ENCODE measurements at places on chromosomes 7 and 10.

DNA sequence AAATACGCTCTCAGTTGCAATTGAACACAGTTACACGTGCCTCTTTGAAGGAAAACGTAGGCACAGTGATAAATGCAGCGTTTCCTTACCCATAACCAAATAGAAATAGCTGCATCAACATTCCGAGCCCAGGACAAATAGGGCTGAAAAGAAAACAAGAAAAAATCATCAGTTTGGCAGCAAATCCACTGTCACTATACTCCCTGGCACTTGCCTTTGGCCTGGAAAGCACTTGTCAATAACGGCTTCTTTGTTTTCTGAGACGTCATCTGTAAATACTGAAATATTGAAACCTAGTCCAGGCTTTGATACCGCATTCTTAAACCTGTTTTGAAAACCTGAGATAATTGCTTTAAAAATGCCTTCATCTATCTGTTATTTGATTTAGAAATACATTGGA is 167.2 kb upstream of the AKR1E2 start:
- DNase-seq = no peak

- DNase-seq = no peak
Observed at GRCh38 chr10:47079204-47079580, 168.0 kb downstream of the PTPN20 start.

- no peak for DNase-seq
Observed at GRCh38 chr7:51665045-51665780, 348.6 kb upstream of the COBL start.

DNA sequence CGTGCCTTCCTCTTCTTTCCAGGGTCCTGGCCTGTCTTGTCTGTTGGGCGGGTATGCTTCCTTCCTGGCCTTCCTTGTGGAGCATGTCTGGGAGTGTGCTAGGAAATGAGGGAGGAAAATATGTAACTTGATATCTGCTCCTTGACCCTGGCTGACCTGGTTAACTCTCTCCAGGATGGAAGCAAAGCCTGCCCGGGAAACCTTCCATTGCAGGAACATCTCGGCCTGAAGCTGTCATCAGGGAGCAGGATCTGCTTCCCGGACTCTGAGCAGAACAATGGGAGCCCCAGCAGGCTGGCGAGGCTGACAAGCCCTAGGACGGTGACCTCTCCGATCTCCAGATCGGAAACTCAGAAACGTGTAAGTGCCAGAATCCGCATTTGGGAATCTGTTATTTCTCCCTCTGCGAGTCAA is 340.3 kb downstream of the FRMD4A start:
- DNase-seq = no peak

DNA sequence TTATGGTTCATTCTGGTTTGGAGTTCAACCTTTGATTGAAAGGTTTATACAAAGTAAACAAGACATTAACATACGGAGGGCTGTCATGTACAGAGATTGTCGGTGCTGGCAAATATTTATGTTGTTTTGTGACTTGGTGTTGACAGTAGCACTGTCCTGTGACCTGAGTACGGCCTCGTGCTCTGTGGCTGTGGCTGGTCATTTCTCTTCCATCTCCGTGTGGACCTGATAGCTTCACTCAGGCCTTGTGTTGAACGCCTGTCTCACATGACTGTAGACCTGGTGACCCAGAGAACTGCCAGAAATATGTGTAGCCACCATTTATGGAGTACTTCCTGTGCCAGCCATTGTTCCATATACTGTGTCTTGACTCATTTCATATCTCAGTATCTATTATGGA is 311.6 kb downstream of the CCDC3 start:
- no peak for DNase-seq

DNA sequence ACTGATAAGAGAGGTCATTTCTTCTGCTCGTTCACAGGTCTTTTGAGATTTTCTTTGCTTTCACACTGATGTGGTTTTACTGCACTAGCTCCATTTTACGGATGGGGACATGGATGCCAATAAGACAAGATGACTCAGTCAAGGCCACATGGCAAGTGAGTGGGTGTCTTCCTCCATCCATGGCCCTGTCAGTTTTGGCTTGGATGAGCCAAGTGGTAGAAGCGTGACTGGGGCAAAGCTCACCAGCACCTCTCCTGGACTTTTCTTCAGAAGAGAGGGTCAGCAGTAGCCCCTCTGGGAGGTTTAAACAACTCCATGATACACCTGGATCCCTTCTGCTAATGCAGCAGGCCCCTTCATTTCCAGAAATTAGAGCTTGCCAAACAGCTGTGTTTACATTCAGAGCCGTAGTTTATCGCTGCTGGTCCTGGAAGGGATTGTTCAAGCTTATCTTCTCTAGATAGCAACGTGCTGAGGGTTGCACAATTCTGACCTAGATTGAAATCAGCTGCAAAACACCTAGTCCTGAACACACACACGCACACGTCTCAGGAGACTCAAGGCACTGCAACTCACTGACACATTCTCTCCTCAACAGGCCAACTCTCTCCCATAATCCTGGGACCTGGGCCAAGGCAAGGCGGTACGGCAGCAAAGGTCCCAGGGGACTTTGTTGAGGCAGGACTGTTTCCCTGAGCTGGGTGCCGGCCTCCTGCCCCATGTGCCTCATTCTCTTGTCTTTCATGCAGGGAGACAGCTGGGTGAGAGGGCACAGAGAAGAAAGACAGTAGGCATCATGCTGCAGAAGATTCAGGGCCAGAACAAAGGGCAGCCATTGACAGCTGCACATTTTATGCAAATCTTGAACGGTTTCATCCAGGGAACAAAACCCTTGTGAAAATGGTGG is 14.2 kb upstream of the PDCD4 start:
- DNase-seq = no peak

DNA sequence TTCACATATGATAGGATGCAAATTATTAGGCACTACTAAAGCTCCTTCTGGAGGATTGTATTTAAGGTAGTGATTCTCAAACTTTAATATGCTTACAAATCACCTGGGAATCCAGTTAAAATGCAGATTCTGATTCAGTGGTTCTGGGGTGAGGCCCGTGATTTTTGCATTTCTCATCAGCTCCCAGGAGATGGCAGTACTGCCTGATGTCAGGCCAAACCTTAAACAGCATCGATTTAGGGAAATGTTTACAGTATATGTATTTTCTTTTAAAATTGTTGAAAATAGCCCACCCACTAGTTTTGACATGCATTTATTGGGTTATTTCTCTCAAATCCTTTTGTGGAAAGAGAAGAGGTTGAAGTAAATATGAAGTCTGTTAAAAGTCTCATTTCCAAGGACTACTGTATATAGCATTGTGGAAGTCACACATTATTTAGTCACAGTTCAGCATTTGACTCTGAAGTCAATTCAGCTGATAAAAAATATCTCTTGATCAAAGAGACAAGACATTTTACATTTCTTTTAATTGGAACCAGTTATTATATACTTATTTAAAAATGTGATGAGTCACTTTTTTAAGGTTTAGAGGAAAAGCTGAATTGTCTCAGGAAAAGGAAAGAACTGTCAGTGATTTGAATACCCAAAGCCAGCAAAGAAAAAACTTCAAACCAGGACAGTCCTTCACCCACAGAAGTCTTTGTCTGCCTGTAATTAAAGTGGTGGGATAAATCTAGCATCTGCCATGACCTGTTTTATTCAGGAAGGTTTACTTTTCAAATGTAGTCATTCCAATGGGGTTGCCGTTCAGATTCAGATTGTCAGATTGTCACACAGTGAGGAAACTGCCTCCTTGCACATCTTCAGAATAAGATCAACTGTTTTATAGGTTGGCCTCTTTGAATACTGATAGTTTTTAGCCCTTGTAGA is 21.1 kb upstream of the HBP1 start:
- DNase-seq = peak; percentile 28

DNA sequence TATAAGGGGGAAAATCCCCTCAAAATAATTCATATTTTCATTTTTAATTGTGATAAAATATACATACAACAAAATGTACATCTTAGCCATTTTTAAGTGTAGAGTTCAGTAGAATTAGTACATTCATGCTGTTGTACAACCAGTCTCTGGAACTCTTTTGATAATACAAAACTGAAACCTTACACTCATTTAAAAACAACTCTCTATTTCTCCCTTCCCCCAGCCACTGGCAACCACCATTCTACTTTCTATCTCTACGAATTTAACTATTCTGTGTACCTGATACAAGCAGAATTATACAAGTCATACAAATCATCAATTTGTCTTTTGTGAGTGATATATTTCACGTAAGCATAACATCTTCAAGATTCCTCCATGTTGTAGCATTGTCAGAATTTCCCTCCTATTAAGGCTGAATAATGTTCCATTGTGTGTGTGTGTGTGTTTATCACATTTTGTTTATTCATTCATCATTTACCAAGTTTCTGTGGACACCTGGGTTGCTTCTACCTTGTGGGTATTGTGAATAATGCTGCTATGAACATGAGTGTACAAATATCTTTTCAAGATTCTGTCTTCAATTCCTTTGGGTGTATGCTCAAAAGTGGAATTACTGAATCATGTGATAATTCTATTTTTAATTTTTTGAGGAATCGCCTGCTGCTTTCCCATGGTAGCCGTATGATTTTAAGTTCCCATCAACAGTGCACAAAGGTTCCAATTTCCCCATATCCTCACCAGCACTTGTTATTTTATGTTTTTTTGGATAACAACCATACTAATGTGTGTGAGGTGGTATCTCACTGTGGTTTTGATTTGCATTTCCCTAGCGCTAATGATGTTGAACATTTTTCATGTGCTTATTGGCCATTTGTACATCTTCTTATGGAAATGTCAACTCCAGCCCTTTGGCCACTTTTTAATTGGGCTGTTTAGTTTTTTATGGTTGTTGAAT is 4.7 kb upstream of the EBLN1 start:
- DNase-seq = no peak

DNA sequence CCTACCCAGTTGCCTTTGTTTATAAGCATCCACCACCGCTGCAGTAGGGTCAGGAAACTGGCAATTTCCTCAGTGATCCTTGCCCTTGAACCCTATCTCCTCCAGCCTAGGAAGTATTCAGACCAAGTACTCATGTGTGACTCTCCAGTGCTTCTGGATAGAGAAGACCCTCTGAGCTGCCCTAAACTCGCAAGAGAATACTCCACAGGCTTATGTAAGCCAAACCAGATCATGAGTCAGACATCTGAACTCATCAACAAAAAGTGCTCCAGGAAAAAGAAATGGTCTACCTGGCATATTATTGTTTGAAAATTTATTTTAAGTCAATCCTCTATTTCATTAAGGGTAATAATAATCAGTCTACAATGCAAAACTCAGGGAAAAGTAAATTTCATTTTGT is 101.3 kb downstream of the KAT6B start:
- no peak for DNase-seq

GRCh38 chr10:108469940-108470339 is 1305.4 kb upstream of the SORCS1 start:
- DNase-seq = no peak

DNA sequence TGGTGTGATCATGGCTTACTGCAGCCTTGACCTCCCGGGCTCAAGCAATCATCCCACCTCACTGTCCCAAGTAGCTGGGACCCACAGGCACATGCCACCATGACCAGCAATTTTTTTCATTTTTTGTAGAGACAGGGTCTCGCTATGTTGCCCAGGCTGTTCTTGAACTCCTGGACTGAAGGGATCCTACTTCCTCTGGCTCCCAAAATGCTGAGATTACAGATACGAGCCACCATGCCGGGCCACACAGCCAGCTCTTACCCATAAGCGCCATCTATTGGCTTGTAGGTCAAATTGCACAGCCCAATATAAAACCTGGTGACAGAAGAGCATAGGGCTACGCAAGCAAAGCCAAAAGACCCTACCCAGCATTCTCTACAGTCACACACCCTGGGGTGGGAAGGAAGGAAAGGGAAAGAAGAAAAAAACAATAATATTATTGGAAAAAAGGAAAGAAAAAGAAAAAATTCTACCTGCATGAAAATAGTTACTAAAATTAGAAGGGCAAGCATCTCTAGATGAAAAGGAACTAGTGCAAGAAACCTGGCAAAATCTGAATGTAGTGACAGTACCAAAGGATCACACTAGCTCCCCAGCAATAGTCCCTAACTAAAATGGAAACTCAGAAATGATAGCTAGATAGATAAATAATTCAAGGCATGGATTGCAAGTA is 29.4 kb upstream of the AMPH start:
- DNase-seq = peak; percentile 13

GRCh38 chr10:79025199-79025832 is 43.5 kb upstream of the ZMIZ1 start:
- DNase-seq = peak; percentile 29

DNA sequence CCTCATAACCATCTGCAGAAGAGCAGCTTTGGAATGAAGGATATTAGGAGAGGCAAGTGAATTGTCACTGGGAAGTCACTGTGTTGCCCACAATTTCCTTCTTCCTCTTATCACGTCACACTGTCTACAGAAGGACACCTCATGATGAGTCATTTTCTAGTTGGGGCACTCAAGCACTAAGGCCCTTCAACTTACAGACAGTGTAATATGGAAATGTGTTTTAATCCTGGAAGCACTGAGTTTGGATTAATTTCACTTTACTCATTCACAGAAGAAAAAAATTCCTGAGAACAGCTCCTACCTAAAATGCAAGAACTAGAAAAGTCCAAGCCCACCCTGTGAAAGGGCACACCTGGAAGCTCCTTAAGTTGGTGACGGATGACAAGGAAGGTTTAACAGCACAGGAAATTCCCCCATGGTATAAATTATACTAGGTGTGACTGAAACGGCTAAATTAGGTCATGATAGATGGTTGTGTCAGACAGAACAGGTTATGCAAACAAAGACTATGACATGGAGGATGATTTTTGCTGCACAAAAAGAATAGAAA is 56.6 kb downstream of the PARD3 start:
- no peak for DNase-seq

GRCh38 chr10:80694930-80695329 is 157.2 kb downstream of the SH2D4B start:
- DNase-seq = no peak

GRCh38 chr7:90957883-90958282 is 306.4 kb upstream of the FZD1 start:
- DNase-seq = no peak

GRCh38 chr7:96591900-96592676 is 117.6 kb downstream of the SEM1 start:
- DNase-seq = no peak

- no peak for DNase-seq
Observed at GRCh38 chr7:94700926-94701554, 45.1 kb upstream of the SGCE start.

- no peak for DNase-seq
Observed at GRCh38 chr10:124217906-124218804, 124.8 kb upstream of the CHST15 start.

DNA sequence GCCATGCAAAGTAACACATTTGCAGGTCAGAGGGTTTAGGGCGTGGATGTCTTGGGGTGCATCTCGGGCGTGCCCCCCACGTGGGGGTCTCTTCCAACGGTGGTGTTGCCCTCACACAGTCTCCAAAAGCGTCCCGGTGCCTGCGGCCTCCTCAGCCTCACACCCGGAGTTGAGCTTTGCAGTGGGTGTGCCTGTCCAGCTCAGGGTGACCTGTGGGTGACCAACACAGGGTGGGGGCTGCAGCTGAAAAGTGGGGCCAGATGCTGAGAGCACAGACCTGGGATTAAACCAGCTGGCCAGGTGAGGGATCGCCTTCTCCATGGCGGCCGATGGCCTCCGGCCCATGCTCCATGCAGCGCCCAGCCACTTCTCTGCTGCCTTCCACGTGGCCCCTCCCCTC is 63.1 kb downstream of the PWWP2B start:
- DNase-seq = no peak

Measured in activated CD4-positive, alpha-beta T cell treated with anti-CD3 and anti-CD28 coated beads, Interleukin-2, amount 50 U/mL, for 1 hour (primary cell).